ENCODE measurements at places on chromosomes 5 and 9.

DNA sequence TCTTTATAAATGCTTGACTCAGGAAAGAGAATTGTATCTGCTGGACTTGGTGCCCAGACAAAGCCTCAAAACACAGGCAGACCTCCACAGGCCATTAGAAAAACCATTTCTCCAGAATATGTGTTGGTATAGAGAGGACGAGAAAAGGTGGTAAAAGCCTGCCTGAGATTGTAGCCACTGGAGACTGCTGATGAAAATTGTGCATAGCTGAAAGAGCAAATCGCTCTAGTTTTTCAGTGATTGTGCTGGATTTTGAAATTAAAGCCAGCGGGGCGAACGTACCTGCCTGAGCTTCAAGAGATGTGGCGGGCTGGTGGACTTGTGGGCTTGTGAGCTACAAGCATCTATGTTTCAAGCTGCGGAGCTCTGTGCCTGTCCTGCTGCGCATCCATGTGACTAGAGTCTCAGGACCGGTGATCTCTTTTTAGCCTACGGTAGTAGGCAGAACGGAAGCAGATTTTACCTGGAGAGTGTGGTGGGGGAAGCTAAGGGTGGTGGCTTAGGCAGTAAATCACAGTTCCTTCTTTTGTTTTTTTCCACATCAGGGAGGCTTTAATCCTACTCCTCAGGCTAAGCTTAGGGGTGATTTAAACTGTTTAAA, 193.6 kb downstream of the SREK1 start:
- no peak for DNase-seq

GRCh38 chr9:111094958-111095357, 56.7 kb upstream of the LPAR1 start:
- no peak for DNase-seq

GRCh38 chr5:142000704-142001484, 11.9 kb downstream of the GNPDA1 start:
- DNase-seq, result no peak

DNA sequence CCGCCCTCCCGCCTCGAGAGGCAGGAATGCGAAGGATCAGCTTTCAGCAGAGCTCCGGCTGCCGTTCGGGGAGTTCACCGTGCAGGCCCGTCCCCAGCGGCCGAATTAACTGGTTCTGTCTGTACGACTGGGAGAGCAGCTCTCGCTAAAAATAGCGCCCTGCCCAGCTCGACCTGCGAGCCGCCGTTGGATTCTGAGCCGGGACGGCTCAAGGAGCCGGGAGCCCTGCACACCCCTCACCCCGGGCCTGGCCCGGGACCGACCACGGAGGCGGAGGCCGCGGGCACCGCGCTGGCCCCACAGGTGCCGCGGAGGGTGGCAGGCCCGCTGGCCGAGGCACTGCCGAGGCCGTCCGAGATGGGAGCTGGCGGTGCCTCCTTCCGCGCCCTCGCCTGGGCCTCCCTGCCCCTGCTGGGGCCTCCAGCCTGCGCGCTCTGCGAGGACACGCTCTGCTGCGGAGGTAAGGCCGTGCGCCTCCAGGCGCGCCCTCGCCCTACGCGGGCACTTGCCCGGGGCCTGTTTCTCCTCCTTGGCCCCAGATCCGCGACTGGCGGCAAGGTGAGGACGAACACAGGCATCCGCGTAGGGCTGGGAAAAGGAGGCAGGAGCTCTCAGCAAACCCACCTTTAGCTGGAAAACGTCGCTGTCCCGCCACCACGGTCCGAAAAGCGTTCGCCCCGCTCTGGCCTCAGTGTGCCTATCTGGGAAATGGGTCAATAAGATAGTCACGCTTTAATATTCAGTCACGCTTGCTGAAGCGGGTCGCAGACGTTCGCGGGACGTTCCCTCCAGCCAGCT, 53.1 kb upstream of the DAB2IP start:
- no peak for DNase-seq

DNA sequence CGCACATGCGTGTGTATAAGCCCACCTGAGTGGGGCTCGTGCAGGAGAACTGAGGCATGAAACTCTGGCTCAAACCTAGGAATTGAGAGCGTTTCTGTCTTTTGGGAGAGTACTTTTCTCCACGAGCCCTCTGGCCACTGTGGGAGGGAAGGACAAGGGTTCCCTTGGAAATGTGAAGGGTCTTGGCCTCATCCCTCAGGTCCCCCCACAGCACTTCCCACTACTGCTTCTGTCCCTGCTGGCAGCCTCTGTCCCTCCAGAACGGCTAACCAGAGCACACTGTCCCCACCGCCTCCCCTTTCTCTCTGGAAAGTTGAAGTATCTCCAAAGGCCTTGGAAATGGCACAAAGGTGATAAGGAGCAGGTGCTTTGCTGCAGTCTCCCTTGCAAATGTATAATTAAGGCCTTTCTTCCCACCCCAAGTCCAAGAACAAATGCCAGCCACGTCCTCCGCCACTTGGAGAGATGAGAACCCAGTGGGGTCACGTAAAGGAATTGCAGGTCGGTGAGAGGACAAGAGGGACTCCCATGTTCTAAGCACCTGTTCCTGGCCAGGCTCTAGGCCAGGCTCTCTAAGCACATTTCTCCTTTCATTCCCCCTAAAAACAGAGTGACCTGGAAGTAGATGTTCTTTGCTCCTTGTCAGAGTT, 107.9 kb upstream of the LMX1B start:
- no peak for DNase-seq

GRCh38 chr9:90735952-90736351, 65.7 kb upstream of the SYK start:
- DNase-seq, result no peak

GRCh38 chr9:113154471-113154870, 3.7 kb downstream of the SLC31A2 start:
- DNase-seq, result no peak

- no peak for DNase-seq
Measured at GRCh38 chr9:12783767-12784460, 9.1 kb downstream of the LURAP1L start.

- DNase-seq, result no peak
Measured at GRCh38 chr5:96072138-96072790, 110.6 kb upstream of the ELL2 start.

GRCh38 chr9:2559192-2560152, 62.1 kb upstream of the VLDLR start:
- DNase-seq, result no peak

GRCh38 chr9:105204416-105204815, 40.0 kb upstream of the SLC44A1 start:
- DNase-seq, result no peak

- no peak for DNase-seq
Measured at GRCh38 chr9:127626752-127627493, 14.8 kb downstream of the STXBP1 start.

- DNase-seq, result no peak
Measured at GRCh38 chr9:36401164-36401740, 1.2 kb upstream of the RNF38 start.

DNA sequence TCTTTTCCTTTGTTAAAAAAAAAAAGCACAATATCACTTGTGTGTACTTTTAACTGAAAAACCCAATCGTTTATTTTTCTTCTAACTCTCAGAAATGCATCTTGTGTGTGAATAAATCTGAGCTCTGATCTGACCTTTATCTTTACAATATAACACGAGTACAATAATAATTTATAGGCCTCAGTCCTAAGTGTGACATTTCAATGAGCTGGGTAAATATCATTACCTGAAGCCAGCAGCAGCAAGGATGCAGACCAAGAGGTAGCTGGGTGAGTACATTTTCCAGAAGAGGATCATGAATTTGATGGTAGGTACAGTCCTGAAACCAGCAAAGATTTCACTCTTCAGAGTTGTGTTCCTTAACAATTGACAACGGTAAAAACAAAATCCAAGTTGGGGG, 264.0 kb upstream of the KIF2A start:
- DNase-seq, result no peak

DNA sequence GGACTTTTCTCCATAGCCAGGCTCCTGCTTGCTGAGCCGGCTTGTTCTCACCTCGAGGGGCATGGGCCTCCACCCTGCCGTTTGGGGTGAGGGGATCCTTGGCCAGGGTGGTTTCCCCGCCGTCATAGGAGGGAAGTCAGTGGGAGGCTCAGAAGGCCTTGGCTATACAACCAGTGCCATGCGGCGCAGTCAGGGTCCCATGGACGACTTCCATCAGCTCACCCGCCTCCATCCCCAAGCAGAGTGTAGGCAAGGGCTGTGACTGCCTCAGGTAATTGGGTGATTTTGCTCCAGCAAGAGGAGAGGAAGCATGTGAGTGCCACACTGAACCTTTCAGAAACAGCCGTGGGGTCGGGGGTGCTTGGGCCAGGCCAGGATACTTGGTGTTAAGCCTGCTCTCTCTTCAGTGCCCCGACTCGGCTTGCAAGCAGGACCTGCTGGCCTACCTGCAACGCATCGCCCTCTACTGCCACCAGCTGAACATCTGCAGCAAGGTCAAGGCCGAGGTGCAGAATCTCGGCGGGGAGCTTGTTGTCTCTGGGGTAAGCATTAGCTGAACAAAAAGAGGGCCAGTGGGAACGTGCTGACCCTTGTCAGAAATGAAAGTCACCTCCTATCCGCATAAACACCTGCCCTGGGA, 57.2 kb upstream of the LRRTM2 start:
- DNase-seq, result no peak

GRCh38 chr5:21661184-21661583, 1192.0 kb downstream of the CDH12 start:
- DNase-seq, result no peak

- no peak for DNase-seq
Measured at GRCh38 chr5:103393101-103393754, 134.7 kb downstream of the MACIR start.

DNA sequence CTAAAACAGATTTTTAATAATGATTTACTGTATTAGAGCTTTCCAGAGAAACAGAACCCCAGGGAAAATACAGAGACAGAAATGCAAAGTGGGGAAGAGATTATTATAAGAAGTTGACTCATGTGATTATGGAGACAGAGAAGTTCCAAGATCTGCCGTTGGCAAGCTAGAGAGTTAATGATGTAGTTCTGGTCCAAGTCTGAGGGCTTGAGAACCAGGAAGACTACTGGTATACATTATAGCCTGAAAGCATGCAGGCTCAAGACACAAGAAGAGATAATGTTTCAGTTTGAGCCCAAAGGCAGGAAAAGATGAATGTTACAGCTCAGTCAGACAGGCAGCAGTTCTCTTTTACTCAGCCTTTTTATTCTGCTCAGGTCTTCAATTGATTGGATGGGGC, 98.8 kb upstream of the NFIL3 start:
- DNase-seq, result no peak

GRCh38 chr9:16921855-16922254, 51.4 kb upstream of the BNC2 start:
- DNase-seq, result no peak

- DNase-seq, result no peak
Measured at GRCh38 chr5:14201325-14202045, 58.3 kb downstream of the TRIO start.

- DNase-seq, result no peak
Measured at GRCh38 chr5:156379206-156379605, 52.2 kb downstream of the SGCD start.

DNA sequence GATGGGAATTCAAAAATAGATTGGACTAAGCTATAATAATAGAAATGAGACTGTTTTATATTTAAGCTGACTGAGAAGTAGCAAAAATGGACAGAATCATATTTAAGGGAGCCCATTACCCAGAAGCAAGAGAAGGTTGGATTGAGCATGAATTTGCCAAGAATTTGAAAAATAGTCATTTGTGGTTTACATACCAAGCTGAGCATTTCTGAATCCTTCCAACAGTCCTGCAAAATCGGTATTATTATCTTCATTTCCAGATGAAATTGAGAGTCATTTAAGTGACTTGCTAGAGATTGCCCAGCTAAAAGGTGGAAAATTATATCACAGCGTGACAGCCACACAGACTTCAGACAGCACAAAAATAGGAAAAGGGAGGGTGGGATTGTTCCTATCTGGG, 48.4 kb downstream of the TNFSF15 start:
- no peak for DNase-seq

GRCh38 chr5:77743181-77743580, 33.0 kb downstream of the TBCA start:
- no peak for DNase-seq

DNA sequence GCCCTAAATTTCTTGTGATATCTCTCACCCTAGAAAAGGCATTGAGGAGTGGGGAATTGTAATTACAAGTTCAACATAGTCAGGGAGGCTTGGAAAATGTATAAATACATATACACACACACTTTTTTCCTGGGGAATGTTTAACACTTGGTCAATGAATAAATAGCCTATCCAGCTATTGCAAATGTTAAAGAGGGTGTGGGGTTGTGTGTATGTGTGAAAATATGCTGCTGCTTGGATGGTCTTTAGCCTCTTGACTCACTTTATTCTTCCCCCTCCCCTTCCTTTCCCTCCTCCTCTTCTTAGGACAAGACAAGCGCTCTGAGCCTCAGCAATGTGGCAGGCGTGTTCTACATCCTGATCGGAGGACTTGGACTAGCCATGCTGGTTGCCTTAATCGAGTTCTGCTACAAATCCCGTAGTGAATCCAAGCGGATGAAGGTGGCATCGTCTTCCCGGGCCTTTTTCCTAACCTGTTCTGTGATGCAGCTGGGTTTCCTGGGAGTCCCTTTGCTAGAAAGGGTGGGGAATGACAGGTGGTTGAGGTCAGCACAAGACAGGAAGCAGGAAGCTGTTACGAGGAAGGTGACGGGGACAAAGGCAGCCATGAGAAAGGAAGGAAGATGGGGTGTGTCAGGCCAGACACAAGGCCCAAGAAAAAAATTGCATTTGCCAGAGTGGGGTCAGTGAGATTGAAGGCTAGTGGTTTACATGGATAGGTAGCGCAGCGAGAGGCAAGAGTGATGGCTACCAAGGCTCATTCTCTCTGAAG, 236.5 kb downstream of the FAM114A2 start:
- no peak for DNase-seq

- DNase-seq, result no peak
Measured at GRCh38 chr9:94802251-94802650, 75.8 kb downstream of the AOPEP start.

GRCh38 chr9:105307591-105308130, 63.2 kb downstream of the SLC44A1 start:
- DNase-seq, result no peak

- DNase-seq, result no peak
Measured at GRCh38 chr5:1526681-1527131, 2.9 kb upstream of the LPCAT1 start.

- no peak for DNase-seq
Measured at GRCh38 chr5:168784454-168784853, 205.3 kb upstream of the PANK3 start.
